ENCODE measurements at places on chromosomes 7 and 10.

DNA sequence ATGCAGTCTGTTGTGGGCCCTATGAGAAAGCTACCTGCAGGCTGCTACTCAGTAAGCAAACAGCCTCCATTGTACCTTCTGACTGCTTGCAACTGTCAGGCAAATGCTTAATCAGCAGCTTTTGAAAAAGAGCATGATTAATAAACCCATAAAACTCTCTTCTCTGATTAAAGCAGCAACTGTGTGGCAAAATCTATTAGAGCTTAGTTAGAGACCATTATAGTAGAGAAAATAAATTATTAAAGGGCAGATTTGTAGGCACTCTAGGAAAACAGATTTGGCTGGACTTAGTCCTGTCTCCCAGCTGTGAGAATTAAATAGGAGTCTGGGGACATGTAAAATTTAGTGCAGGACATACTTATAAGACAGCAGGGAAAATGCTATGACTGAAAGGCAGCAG lies 132.5 kb upstream of the WNT16 start:
- no peak for DNase-seq

GRCh38 chr10:10366836-10367235 lies 650.8 kb upstream of the CELF2 start:
- DNase-seq, result no peak

DNA sequence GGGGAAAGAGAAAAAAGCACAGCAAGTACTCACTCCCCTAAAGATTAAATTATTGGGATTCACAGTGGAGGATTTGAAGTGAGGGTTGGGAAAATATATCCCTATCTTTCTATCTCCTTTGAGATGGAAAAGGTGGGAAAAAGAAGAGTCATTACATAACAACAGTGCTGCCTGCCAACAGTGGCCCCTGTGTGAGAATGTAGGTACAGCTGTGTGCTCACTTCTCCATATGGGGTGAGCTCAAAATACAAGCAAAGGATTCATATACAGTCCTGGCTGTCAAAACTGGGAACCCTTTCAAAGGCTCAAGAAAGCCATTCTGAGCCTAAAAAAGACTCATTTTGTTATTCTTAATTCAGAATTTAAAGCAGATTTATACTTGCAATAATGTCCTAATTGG lies 458.5 kb downstream of the GPAM start:
- no peak for DNase-seq

DNA sequence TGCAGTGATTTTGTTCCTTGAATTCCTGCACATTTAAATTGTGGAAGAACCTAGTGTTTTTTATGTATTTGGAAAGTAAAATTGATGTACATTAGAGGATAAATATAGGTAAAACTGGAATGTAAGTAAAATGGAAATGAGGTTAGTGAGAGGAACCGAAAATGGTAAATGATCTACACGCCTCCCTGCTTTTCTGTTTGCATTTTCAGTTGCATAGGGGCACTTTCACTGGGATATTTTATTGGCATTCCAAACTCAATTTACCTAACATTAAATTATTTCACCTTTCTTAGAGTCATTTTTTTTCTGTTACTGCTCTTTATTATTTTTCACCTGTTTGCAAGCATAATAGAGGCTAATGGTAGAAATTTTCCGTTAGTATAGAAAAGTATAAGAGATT lies 8.0 kb downstream of the CDK13 start:
- DNase-seq, result no peak

DNA sequence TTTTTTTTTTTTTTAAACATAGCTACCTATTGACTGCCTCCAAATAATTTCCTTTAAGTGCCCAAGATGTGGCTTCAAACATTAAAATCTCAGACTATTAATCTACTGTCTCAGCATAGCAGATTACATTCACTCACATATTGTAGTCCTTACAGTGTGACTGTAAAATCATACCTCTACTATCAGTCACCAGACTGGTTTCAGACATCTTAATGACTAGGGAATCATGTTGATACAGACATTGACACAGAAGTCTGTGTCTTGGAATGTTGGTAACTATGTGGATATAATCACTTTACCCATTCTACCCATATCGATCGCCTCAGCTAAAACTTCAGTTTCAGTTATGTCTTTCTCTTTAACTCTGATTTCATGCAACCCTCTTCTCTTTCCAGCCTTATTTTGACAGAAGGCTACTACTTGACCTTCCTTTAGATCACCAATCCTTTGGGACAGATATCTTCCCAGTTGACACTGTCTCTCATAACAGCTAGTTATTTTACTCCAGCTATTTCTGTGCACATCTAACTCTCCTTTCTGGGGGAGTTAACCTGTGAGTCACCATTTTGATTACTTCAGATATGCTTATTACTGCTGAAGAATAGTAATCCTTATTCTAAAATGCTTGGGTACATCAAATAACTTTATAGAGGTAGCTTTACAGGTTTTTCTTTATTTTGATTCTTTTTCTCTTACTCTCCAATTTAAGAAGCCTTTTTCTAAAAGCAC lies 7.0 kb downstream of the TNKS2 start:
- no peak for DNase-seq

GRCh38 chr7:41847606-41848005 lies 144.7 kb upstream of the INHBA start:
- DNase-seq, result no peak

- no peak for DNase-seq
Measured at GRCh38 chr10:129766611-129767550, 197.2 kb downstream of the EBF3 start.

- no peak for DNase-seq
Measured at GRCh38 chr7:13641714-13642113, 347.8 kb downstream of the ETV1 start.

- no peak for DNase-seq
Measured at GRCh38 chr10:44724415-44725174, 186.5 kb upstream of the TMEM72 start.

DNA sequence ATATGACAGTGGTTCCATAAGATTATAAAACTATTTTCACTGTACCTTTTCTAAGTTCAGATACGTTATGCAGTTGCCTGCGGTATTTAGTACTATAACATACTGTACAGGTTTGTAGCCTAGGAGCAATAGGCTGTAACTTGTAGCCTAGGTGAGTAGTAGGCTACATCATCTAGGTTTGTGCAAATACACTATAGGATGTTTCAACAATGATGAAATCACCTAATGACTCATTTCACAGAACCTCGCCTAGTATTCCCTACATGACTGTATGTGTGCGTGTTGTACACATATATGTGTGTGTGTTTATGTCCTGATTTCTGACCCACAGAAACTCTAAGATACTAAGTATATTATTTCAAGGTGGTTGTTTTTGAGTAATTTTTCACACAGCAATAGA lies 139.0 kb downstream of the HERPUD2 start:
- DNase-seq, result no peak

DNA sequence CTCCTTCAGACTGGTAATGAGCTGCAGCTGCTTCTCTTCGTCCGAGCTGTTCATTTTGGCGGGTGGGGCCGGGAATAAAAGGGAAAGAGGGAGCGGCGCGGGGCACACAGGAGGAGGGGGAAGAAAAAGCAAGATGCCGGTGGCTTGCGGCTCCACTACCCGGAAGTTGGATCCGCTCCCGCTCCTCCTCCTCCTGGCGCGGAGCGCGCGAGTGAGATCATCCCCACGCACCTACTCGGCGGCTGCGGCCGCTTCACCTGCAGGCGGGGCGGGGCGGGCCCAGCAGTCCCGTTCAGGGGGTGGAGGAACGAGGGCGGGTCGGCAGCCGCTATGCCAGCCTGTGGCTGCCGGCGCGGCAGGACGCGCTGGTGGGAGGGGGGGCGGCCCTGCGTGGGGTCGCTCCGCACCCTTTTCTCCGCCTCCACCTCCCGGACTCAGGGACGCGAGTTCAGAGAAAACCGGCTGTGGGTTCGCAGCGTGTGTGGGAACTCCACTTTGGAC lies at the start of gene SHTN1:
TSS of gene SHTN1 (minus strand) at position 162 of the 501 bp plus-strand sequence. CDS start at position 54, 108 bp downstream.
- DNase-seq, result no peak

DNA sequence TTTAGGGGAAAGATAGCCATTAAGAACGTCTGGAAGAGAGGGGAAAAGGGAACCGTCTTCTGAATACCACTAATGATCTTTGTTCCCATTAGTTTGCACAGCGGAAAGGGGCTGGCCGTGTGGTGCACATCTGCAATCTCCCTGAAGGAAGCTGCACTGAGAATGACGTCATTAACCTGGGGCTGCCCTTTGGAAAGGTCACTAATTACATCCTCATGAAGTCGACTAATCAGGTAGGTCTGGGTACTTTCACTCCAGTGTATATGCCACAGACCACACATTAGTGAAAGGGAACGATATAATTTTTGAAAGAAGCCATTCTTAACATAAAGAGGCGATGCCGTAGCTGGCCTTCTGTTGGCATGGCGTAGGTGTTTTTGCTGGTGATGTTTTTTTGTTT lies 74.3 kb upstream of the PDCD4 start:
- no peak for DNase-seq

DNA sequence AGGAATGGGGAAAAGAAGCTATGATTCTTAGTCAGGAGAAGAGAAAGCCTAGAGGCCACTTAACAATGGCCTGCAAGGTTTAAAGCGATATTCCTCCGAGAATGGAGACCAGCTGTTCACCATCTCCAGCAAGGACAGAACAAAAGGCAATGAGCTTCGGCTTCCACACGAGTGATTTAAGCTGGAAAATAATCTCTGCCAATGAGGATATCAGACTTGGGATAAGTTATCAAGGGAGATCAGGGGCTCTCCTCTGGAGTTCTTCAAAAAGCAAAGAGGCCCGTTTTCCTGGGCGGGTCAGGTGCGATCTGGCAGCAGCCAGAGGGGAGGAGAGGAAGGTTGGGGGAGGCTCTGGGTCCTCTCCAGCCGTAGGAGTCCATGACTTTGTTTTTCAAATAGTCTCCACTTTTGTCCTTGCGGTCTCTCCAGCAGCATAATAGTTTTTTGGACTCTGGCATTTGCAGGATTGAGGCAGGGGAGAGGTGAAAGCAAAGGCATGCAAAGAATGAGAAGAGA lies 211.3 kb downstream of the SKIDA1 start:
- DNase-seq, result no peak

All from GM18507 (cell line).